ENCODE measurements at places on chromosomes 1 and 21.

DNA sequence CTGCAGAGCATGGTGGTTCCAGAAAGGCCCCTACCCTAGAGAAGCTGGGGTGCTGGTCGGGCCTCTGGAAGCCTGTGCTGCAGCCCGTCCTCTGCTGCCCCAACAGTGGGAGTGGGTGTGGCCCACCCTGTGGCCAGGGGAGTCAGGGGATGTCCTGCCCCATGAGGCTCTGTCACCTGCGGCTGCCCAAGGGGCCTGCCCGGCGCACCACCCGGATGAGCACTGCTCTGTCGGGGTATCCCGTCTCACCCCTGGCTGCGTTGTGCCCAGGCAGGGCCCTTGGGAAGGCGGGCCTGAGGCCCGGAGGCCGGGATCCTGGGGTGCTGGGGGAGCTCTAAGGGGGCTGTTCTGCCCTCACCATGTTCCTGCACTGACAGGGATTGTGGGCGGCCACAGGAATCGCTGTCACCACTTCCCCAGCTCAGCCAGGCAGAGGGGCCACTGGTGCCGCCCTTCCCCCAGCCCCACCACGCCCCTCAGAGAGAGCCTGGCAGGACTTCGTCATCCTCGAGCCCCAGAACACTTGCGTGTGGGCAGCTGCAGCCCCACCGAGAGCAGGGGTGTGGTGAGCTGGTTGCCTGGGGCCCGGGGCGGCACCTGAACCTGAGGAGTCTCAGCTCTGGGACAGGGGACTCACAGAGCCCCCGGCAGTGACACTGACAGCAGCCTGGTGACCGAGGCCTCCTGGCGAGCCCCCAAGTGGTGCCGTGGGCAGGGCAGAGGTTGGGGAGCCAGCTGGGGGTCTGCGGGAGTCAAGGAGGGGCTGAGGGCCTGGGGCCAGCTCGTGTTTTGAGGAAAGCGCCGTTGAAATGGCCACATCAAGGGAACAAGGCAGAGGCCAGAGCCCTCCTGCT, 20.2 kb downstream of the PANK4 start:
- no peak for DNase-seq

DNA sequence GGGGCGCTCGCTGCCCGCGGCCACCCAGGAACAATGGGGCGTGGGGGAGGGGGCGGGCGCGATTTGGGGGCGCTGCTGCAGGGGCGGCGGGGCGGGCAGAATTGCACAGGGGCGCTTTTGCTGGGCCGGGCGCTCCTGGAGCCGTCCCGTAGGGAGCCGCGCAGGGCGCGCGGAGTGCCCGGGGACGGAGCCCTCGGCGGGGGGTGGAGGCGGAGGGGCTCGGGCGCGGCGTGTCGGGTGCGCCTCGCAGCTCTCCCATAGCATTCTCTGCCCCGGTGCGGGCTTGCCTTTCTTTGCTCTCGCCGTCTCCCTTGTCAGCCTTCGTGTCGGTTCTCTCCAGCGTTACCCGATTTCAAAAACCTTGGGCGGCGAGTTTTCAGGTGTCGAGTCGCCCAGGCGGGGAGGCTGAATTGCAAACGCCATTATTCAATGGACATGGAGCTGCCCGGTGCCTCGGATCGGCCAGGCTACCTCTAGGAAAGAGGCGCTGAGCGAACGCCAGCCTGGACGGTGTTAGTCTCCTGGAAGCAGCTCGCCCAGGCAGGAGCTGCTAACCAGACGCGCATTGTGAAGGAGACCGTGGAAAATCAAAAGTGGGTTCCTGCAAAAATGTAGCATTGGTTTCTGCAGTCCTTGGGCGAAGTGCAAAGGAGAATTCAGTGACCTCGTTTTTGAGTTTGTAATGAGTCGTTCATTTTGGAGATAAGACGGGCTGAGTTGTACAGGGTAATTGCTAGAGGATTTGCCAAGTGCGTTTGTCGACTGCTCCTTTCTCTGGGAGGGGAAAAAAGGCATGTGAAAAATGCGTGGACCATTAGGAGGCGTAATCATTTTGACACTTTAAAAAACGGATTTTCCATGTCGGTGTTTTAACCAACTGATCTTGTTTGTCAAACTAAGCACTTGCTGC, 626 bp downstream of the CXADR start:
- DNase-seq = no peak

GRCh38 chr1:237179503-237179902, 137.5 kb downstream of the RYR2 start:
- no peak for DNase-seq

DNA sequence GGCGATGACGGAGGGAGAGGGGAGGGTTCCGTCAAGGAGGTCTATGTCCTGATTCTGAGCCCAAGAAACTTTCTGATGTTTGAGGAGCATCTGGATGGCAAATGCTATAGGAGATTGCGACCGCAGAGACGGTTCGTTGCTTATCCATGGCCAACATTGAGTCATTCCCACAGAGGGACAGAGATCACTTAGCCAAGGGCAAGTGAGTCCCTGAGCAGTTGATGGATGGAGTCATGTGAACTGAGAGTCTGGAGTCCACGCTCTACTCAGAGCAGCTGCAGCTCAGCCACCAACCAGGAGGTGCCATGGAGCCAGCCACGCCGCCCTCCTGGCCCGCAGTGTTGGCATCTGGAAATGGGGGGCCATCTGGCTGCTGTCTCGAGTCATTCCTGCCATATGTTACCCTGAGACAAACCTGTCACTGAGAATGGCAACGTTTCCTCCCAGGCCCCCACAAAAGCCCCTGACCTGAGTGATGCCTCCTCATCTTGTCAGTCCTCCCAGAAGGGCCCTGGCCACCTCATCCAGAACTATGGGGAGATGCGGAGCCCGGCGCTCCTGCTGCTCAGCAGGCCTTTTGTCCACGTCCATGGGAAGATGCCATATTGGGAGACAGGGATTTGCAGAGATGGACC, 58.6 kb downstream of the ATP5PO start:
- DNase-seq = no peak

GRCh38 chr1:217052196-217052595, 329.0 kb upstream of the ESRRG start:
- no peak for DNase-seq

DNA sequence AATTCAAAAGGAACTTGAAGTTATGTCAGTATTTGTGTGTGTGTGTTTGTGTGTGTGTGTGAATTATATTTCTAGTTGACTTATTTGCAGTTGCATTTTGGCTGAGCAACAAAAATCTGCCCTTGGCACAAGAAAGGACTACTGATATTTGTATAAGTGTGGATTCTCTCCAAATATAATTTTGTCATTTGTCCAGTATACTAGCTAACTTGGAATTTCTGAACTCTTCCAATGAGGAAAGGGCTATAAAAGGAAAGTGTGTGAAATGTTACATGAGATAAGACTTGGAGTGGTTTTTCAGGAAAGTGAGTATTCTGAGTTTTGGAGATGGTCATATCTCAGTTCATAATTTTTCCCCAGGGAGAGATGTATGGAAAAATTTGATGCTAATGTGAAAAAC, 1384.1 kb upstream of the B3GALT2 start:
- DNase-seq = no peak

DNA sequence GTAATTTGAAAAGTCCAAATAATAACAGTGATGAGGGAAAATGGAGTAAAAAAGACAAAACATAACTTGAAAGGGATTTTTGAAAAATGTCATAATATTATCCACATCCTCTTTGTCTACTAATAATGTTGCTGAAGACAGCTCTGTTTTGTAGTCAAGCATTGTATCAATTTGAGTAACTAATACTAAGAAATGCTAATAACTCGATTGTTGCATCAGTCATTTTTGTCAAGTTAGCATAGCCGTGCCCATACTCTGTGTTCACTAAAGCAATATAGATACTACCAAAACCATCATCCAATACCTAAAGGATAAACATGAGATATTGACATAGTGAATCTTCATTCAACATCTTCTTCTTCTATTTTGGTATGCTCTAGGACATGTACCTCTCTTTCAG, 17.3 kb downstream of the PDC start:
- no peak for DNase-seq

DNA sequence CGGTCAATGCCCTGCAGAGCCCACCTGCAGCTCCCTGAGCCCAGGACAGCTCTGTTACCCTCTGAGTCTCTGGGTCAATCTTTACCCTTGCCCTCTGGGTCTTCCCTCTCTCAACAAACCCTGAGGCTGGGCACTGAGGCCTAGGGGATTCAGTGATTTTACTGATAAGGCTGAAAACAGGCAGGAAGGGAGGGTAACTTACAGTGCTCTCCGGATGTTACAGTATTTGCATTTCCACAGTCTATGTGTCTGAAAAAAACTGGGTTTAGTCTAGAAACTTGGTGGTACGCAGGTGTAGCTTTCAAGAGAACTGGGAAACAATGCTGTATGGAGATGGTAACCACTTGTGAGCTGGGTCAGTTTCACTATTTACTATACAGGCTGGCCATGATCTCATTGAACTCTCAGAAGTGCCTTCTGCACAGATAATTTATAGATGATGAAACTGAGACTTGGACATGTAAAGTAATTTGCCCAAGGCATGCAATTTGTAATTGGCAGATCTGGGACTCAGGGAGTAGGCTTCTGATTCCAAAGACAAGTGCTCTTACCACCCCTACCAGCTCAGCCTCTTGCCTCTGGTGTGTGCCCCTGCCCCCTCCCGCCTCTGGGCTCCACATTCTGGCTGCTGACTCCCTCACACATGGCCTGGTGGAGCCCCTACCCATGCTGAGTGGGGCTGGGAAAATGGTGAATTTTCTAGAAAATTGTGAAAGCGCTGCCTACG, 48.8 kb downstream of the TENT5C start:
- no peak for DNase-seq

GRCh38 chr1:229130028-229130668, 140.8 kb upstream of the RAB4A start:
- DNase-seq = peak; percentile 2

DNA sequence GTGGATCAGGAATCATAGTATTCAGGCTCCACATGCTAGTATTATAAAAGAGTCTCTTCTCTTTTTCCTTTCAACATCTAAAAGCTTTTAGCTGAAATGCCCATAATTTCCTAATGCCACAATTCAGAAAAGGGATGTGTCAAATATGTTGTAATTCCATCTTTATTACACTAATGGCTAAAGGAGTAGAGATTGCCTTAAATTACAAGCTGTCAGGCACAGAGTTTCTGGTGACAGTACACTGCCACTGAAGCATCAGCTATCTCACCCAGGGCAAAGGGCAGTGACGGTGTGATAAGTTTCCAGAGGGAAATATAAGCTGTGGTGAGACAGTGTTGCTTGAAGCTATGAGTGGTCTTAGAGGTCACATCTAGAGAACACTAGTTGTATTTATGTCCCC, 581.1 kb downstream of the KCNT2 start:
- no peak for DNase-seq

- no peak for DNase-seq
Measured at GRCh38 chr1:158140764-158141192, 39.9 kb upstream of the CD1D start.

GRCh38 chr1:212012034-212012740, 23.2 kb downstream of the INTS7 start:
- DNase-seq = peak; percentile 31

- DNase-seq = no peak
Measured at GRCh38 chr1:29416267-29417146, 180.2 kb downstream of the PTPRU start.

DNA sequence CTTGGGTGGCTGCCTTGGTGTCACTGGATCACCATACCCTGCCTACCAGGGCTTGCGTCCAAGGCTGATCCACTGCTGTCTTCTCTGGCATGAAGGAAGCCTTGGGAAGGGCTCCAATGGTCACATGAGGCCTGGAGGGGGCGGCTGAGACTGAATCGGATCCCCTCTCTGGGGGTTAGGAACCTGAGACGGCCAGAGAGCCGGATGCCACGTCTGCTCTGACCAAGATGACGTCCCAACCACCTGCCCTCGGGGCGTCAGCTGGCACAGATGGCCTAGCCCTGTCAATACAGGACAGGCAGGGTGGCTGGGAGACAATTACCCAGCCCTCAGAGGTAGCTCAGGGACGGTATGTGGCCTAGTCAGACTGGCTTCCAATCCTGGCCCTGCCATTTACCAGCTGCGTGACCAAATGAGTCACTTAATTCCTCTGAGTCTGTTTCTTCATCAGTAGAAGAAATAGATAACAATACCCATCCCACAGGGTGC, 5.4 kb downstream of the TRIM62 start:
- no peak for DNase-seq

DNA sequence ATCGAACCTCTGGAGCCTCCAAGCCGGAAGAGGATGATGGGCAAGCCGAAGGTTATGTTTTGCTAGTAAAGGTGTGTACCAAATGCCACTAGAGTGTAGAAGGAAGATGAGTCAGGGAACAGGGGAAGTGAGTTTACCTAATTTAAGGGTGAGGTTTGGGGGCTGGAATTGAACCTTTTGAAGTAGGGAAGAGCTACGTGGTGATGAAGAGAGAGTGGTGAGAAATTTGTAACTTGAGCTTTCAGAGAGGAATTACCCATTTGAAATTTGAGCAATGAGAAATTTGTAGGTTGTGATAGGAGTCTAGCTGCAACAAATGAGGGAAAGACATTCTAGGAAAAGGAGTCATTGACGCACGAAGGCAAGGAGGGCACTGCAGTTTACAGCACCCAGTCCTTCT, 70.0 kb upstream of the TENT5C start:
- no peak for DNase-seq

Measured in stimulated activated CD8-positive, alpha-beta memory T cell treated with anti-CD3 and anti-CD28 coated beads, Interleukin-2, amount 100 ng/mL, for 1 hour (primary cell).